ENCODE measurements at places on chromosomes 5 and 9. TPM values are rescaled to one million over a fixed set of nuclear protein-coding genes. Genes with fewer than 3 reads are reported as not detected.

The IFNA2 gene
- not detected for total RNA-seq

The GABBR2 gene
- 42.7 TPM for total RNA-seq

The COL23A1 gene
- total RNA-seq, result 0.16 TPM

The CDO1 gene
- total RNA-seq, result 73.2 TPM

DNA sequence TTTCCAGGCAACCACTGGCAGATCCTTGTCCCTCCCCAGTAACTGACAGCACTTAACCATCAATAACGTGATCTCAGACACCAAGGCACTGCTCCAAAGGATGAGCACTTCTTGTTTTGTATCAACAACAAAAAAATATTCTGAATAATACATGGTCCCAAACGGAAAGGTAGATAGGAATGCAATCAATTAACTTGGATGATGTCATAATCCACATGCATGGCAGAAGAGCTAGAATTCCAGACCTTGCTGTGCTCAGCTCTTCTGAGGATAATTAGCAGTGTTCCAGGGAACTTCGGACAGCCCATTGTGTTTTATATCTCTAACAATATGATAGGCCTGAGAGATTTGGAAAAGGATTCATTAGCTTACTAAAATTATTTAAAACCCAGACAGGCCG, 288.4 kb upstream of the PCSK5 start:
- DNase-seq, result no peak

GRCh38 chr5:53303105-53303504, 177.3 kb upstream of the FST start:
- no peak for DNase-seq

- no peak for DNase-seq
Measured at GRCh38 chr5:154311362-154311761, 120.8 kb downstream of the GALNT10 start.

DNA sequence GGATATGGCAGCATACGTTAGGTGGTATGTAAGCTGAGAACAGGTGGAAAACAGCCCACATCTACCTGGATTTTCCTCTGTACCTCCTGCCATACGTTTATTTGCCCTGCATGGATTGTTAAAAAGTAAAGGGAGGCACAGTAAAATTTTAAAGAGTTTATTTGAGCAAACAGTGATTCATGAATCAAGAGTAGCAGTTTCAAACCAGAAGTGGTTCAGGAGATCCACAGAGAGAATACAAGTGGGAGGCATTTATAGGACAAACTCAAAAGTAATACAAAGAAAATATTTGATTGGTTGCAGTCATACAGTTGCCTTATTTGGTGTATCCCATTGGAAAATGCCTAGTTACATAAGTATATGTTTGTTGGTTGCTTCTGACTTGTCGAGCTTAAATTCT, 117.6 kb downstream of the FAM170A start:
- DNase-seq, result no peak
